ENCODE measurements at places on chromosomes 1 and 21.
A peak's percentile ranks its signal among the peaks of the same experiment; 100 is the strongest.

DNA sequence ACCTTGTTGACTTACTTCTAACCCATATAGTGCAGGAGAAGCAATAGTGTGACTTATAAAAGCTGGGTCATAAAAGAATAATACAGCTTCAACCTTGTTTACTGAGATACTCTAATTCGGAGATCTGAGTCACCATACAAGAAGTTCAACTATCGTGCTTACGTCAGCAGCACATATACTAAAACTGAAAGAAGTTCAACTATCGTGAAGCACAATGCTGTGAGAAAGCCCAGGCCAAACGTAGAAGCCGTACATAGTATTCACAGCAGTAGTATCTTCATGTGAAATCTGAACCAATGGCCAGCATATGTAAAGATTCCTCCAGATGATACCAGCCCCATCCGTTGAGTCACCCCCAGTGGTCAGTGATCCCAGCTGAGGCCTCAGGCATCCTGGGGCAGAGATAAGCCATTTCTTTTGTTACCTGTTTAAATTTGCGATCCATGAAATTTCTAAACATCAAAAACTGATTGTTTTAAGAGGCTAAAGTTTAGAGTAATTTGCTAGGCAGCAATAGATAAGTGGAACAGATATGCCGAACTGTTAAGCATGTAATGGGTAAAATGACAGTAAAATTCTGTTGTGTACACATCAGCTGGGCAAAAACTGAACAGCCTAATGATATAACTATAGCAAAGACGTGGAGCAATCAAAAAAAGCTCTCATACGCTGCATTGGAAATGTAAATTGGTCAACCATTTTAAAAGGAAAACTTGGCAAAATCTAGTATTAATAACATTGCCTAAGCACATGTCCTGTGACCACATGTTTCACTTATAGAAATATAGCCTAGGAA lies 53.9 kb upstream of the SAMD13 start:
- no peak for DNase-seq

- peak; percentile 28 for DNase-seq
These were observed 9.8 kb downstream of the THAP3 start for GRCh38 chr1:6634371-6635052.

DNA sequence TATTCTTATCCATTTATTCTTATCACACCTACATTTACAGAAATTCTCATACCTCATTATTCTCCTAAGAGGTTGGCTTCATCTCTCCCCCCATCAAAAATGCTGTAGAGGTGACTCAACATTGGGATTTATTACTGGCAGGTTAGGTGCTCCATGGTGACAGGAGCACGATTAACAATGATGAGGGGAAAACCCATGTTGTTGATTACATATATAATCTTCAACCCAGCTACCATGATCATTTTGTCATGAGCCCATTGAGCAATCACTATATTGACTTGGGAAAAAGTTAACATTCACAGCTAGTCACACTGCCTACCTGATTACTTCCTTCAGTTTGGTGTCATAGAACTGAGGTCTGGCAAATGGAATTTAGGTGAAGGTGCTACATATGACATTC lies 712.1 kb upstream of the CHRM3 start:
- DNase-seq, result no peak

DNA sequence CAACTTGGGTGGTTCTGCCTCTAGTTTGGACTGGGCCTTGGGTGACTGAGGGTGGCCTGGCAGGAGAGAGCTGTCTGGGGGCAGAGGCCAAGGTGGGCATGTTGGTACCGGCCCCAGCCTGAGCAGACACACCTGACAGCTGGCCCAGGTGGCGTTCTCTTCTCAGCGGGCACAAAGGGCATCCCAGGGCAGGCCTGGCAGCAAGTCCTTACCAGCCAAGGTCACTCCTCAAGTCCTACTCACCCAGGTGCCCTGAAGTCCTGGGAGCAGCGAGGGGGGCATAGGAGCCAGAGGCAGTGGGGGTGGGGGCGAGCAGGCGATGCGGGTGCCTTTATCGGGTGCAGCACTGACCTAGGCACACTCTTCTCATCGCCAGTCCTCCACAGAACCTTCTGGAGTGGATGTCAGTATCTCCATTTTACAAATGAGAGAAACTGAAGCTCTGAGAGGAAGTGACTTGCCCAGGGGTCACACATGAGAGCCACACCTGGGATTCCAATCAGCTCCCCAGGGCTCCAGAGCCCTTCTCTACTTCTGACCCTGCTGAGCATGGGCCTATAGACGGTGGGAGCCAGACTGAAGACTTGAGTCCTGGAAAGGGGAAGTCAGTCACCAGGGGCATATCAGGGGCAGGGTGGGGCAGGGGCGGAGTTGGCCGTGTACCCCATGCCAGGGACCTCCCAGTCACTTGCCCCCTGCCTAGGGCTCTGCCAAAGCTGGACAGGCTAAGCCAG lies 587 bp upstream of the SLC25A34 start:
- DNase-seq, result no peak

DNA sequence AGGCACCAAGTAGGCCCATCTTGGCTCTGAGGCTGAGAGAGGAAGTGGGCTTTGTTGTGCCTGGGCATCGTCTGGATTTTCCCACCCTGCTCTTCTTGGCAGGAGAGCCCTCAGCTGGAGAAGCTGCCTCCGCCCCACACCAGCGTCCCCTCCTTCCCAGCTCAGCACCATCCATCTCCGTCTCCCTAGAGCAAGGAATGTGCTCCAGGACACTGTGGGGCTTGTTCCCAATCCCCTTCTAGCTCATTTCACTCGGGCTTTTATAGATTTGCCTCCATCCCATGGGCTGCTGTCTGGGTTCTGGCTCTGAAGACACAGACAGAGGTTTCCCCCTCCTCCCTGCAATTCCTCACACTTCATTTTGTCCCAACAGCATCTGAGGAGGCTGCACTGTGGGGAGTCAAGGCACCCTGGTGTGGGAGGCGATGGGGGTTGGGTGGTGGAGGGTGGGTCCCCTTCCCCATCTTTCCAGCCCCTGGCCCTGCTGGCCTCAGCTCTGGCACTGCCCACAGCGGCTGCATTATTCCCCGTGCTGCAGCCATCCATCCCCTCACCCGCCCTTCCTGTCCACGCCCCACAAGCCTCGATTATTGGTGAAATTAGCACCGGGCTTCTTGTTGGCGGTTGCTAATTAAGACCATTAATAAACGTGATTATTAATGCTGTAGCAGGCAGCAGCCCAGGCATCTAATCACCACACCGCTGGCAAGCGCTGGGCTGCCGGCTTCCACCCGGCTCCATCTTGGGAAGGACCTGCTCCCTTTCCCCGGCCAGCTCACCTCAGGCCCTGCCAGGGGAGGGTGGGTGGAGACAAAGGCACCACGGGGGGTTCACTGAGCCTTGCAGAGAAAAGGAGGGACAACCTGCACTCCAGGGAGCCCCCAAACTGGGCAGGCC lies 21.7 kb downstream of the RHBG start:
- no peak for DNase-seq

- no peak for DNase-seq
These were observed 58.4 kb upstream of the TENT5B start for GRCh38 chr1:27071049-27071416.

DNA sequence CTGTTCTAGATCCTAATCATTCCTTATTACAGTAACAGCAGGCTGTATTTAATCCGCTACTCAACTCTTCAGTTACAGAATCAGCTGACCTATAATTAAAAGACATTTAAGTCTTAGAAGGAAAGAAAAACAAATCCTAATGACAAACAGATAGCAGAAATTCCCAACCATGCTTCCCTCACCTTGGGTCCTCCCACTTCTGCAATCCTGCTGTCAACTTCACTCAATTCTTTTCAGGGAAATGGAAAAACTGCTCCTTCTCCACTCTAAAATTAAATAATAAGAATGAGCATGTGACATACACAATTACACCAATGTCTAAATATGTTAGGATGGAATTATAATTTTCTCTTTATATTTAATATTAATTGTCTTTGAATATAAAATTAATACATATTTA lies 182.6 kb upstream of the LYPLAL1 start:
- DNase-seq, result no peak

DNA sequence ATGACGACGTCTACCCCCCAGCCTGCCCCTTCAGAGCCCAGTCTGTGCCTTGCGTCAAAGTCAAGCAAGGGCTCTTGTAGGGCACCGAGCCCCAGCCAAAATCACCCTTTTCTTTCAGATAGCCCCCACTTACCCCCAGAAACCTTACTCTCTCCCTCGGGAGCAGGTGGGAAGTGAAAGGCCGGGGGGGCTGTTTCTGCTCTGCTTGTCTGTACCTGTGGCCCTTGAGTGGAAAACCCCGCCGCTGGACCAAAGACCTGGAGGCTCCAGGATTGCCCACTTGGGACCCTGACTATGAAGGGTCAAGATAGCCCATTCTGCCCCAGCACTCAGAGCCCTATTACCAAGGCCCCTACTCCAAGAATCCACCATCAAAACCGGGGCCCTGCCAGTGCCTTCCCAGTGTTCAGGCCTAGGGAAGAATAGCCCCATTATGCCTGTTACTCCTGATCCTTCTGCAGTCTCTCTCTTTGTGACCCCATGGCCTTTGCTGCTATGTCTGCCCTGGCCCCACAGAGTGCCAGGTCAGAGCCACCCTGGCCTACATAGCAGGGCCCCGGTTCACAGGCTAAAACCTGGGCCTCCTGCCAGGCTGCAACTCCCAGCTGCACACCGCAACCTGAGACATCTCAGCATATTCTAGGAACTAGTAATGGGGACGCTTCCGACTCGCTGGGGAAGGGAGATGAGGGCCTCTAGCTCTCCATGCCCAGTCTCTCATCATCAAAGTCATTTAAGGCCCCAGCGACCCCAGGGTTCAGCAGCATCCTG lies 22.2 kb upstream of the HPDL start:
- DNase-seq, result no peak

GRCh38 chr1:145714524-145715111 lies 4.7 kb upstream of the CD160 start:
- DNase-seq, result no peak

DNA sequence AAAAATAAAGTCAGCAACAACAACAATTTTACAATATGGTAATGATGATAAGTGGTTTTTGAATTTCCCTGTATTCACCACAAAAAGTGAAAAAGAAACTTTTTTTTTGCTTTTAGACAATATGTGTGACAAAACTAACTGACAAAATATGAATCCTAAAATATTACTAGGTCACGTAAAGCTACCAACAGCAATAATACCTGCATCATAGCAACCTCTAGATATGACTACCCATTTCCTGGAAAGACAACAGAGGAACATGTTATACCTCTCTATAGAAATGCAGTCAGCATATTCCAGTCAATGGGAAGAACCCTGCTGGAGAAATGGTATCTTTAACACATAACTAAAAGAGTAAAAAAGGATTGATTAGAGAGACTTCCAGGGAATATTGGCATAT lies 73.7 kb downstream of the PDE4B start:
- no peak for DNase-seq

DNA sequence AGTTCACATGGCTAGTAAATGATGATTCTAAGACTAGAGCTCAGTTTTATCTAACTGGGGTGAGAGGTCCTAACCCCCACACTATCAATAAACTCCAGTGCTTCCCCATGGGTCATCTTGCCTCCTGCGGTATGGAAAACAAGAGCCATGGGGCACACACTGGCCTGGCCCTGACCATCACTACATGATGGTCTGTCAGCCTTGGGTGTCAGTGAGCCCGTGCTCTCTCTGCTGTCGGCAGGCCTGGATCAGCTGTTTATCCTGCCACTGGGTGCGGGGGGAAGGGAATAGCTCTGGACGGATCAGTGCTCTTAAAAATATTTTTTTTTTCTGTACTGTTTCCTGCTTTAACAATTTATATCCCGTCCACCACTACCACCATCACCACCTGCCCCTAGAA lies 255.0 kb upstream of the ADGRL2 start:
- DNase-seq, result no peak

- DNase-seq, result no peak
These were observed 15.2 kb upstream of the IGSF3 start for GRCh38 chr1:116682641-116683221.

DNA sequence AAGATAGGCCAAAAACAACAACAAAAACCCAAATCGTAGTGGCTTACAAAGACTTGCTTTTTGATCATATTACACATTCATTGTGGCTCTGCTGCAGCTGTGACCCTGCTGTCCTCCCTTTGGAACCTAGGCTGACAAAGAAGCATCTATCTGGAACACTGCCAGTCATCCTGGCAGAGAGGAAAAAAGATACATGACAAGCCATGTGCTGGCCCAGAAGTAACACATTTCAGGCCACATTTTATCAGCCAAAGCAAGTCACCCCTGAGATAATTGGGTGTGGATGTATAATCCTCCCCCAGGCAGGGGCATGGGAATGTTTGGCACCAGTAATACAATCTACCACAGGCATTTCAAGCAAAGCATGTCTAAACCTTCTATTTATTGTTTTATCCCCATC lies 37.2 kb upstream of the AGO1 start:
- DNase-seq, result no peak

GRCh38 chr1:172089768-172090510 lies 248.6 kb downstream of the DNM3 start:
- DNase-seq, result peak; percentile 37

All from T-cell (primary cell).